ENCODE measurements at places on chromosomes 5 and 9. TPM values are rescaled to one million over a fixed set of nuclear protein-coding genes. Genes with fewer than 3 reads are reported as not detected.

IL31RA gene
- 0.16 TPM for total RNA-seq

GALNT12 gene
- 0.32 TPM for total RNA-seq

- no peak for DNase-seq
Measured at GRCh38 chr5:130115686-130116085, 211.4 kb downstream of the CHSY3 start.

DNA sequence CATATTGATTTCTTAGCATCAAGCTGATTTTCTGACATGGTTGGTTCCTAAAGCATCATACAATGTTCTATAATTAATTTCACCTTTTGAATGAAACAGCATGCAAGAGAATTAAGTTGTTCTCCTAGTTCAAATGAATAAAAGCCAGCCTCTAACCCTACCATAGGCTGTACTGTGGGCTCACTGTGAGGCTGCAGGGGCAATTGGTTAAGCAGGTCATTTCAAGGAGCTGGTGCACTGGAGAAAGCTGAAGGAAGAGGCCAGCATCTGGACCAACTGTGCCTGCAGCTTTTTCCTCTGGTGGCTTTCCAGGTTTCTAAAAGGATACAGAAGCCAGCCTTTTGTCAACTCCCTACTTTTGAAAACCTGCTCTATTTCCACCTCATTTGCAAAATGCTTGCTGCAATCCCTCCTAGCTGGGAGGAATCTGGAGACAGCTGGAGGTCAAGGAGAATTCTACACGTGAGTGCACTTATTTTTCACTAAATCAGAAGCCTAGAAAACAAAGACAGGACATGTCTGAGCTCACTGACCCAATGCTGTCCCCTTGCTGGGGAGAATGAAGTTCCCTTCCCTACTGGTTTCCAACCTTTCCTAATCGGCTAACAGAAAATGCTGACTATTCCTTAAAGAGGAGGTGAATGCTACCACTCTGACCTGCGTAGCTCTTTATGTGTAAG is 158.9 kb downstream of the APBA1 start:
- no peak for DNase-seq

DNA sequence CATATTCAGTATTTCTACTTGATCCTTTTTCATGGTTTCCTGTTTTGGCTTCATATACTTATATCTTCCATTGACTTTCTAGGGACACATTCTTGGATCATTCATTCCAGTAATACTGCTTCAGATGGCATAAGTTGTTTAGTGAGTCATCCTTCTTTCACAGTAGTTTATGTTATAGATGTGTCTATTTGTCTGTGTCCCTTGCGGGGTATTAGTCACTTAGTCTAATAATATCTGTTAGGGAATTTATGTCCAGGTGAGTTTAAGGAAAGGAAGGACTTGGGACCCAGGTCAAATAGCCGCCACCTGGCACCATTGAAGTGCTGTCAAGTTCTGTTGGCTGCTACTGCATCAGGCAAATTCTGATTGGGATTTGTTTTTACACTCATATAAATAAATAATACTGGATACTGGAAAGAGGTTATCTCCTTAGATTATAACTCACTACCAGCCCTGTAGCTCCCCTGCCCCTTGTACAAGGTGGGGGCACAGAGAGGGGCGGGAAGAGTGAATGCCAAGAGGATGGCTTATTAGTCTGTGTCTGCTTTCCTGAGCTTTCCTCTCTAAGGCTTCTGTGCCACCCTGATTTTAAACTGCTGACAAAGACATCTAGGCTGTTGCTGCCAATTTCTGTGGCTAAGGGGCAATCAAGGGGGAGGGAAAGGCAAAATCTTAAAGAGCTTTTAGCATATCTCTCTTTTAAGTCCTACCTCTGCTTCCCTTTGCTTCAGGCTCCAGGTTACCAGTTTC is 64.9 kb downstream of the CDC42SE2 start:
- no peak for DNase-seq

DNA sequence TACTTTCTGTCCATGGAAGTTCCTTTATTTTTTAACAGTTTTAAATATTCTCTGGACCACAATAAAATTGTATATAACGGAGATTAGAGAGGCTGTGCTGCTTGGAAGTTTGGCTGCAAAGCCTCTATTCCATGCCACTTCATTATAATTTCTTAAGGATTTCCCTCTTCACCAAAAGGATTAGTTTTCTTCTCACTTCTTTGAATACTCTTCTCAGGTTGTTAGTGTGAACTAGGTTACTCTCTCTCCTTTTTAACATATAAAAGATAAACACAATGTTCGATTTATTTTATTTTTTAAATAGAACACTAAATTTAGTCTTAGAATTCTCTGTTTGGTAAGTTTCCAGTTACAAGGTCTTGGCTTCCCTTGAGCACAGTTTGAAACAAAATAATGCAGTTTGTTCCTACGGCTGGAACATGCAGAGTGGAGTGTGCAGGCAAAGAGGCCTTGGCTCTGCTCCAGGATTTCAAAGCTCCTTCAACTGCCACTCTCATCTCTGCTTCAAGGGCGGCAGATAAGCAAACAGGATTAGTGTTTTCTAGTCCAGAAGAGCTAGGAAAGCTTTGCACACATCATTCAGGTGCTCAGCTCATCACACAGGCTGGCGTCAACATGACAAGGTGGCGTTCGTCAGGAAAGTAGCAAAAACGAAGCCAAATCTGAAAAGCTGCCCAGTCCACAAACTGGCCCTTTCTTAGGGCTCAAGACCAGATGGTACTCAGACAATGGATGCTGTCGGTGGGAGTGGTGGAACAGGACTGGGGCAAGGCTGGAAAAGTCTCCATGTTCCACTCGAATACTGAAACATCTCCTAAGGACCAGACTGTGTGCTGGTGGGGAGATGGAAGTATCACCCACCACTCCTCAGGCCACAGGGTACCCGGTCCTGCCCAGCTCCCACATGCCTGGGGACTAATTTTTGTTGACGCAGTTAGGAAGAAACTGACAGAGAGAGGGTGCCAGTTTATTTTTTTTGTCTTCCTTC is 286.6 kb downstream of the CRB2 start:
- DNase-seq = no peak

DNA sequence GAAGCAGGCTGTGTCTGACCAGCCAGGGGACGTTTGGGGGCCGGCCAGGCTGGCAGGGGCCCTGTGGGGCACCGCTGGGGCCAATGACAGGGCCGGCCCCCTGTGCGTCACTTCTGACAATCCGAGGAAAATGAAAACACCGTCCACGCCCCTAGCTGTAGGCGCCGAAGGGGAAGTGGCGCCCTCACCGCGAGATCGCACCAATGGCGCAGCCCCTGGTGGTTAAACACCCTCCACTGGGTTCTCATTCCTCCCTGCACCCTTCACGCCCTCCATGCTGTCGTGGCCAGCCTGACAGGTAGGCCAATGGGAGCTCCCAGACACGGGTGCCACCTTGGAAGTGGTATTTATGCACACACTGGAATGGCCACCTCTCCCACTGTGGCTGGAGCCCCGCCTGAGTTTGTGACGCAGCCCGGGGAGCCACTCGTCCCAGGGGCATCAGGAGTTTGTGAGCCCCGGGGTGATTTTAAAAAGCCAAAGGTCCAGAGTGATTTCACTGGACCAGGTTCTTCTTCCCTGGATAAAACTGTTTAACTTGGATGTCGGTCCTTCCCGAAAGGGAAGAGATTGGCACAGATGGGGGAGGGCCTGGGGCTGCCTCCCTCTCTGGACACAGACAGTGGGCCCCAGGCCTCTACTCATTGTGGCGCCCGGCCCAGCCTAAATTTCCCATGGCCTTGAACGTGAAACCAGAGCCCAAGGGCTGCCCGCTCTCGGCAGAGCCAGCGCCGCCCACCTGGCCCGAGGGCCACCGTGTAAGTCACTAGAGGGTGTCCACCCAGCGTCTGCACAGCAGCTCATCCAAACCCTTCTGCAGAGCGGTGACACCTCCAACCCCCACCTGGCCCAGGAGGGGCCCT is 49.7 kb downstream of the NKD2 start:
- no peak for DNase-seq

DNA sequence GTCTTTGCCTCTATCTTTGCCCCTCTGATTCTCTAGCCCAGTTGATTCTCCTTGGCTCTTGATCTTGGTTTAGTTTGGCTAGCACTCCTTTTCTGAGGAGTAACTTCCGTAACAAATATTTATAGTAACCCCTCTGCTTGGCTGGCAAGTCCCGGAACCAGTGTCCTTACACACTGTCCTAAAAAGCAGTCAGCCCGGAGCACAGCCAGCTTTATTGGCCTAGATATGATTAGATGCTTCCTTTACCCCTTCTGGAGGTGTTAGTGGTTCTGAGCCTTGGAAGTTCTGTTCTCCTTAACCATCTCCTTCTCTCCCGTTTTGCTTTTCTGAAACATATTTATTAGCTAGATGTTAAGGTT is 17.0 kb upstream of the MSMP start:
- DNase-seq = no peak

DNA sequence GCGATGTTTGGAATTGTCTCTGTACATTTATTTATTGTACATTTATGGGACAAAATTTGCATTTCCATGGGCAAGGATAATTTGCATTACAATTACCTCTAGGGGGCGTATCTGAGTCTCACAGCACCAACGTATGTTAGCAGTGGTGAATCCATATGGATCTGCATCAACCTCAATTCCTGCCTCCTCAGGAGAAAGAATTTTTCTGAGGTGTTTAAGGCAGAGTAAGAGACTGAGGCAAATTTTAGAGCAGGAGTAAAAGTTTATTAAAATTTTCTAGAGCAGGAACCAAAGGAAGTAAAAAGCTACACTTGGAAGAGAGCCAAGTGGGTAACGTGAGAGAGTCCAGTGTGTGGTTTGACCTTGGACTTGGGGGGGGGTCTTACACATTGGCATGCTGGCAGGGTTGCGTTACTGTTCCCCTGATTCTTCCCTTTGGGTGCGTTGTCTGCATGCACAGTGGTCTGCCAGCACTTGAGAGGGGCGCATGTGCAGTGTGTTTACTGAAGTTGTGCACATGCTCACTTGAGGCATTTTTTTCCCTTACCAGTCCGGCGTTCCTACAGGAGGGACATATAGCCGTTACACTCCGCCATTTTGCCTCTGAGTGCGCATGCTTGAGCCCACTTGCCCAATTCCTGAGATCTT is 21.0 kb upstream of the RAB14 start:
- DNase-seq = peak; percentile 41

DNA sequence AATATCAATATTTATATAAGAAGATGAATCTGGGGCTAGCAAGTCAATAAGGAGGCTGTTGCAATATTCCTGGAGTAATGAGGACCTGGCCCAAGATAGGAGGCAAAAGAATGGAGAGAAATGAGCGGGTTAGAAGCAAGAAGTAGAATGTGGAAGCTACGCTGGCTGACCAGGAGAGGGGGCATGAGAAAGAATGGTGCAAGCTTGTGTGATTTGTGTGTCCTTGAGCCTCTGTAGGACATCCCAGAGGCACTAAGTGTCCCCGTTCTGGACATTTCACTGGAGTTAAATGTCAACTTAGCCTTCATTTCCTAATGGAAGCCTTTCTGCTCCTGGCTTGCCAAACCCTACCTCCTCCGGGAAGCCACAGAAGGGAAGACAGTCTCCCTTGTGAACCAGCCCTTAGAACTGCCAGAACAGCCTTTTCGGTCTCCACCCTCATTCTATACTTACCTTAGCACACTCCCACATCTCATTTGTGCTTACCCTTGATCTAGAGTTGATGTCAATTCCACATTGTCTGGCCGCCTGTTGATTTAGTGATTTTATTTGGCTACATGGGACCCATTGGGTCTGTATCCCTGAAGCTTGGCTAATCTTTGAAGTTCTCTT is 6.7 kb upstream of the PDE6A start:
- DNase-seq = no peak

- peak; percentile 82 for DNase-seq
Measured at GRCh38 chr5:74281166-74281565, 359.4 kb downstream of the ENC1 start.

GRCh38 chr9:96758845-96759673 is 18.8 kb downstream of the ZNF510 start:
- no peak for DNase-seq

GRCh38 chr9:124045076-124045829 is 33.7 kb downstream of the LHX2 start:
- DNase-seq = peak; percentile 12

Measured in myocyte (in vitro differentiated cells).